ENCODE measurements at places on chromosomes 11 and 22. TPM values are rescaled to one million over a fixed set of nuclear protein-coding genes. Genes with fewer than 3 reads are reported as not detected.
A peak's percentile ranks its signal among the peaks of the same experiment; 100 is the strongest.

Gene TIMP3
- not detected for total RNA-seq

DNA sequence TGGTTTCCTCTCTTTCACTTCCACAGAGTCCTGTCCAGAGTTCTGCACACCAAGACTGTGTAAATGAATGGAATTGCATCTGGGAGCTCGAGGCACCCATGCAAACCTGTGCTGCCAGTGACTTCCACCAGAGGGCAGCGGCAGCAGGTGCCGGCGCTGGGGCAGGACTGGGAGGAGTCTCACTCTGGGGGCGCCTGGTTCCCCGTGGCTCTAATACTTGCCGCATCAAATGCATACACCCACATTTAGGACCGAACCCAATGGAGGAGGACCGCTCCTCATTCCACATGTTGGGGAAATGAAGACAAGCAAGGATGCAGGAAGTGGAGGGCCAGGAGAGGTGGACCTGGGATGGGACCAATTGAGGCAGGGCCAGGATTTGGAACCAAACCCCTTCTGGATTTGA, 1.1 kb upstream of the CD6 start:
- H3K27ac ChIP-seq: peak overlapping the region; percentile 28
- peak; percentile 88 for DNase-seq
- H3K4me3 ChIP-seq: peak overlapping the region; percentile 80
- peaks cover 16% of the 10 kb centered on the region for H3K36me3 ChIP-seq
- H3K27me3 ChIP-seq: peaks cover 4% of the 10 kb centered on the region
- peaks cover 29% of the 10 kb centered on the region for H3K4me1 ChIP-seq

- DNase-seq: no peak
- no peak overlapping the region for H3K27ac ChIP-seq
- no peak overlapping the region for H3K4me3 ChIP-seq
- no peaks in the 10 kb centered on the region for H3K36me3 ChIP-seq
Observed at GRCh38 chr11:18748766-18749365, 22.9 kb upstream of the IGSF22 start.

GRCh38 chr11:88651556-88651955, 314.0 kb upstream of the CTSC start:
- H3K27ac ChIP-seq: no peak overlapping the region
- no peak for DNase-seq
- H3K27me3 ChIP-seq: no peaks in the 10 kb centered on the region

Gene FAM111B
- 46.5 TPM for total RNA-seq

Gene CCDC87
- total RNA-seq: 0.12 TPM

Gene CARD18
- total RNA-seq: not detected

Gene CCDC116
- 0.76 TPM for total RNA-seq

Gene SHISAL1
- not detected for total RNA-seq

GRCh38 chr22:22609291-22609690, 35.1 kb upstream of the GGTLC2 start:
- H3K4me3 ChIP-seq: no peak overlapping the region
- DNase-seq: no peak
- no peaks in the 10 kb centered on the region for H3K4me1 ChIP-seq
- H3K27ac ChIP-seq: no peak overlapping the region
- peaks cover 12% of the 10 kb centered on the region for H3K27me3 ChIP-seq
- no peaks in the 10 kb centered on the region for H3K36me3 ChIP-seq

All from activated CD8-positive, alpha-beta memory T cell treated with anti-CD3 and anti-CD28 coated beads, Interleukin-2, amount 10 ng/mL, durations not matched to agents 7 days and 5 days (primary cell).